ENCODE measurements at places on chromosomes 1 and 21.

GRCh38 chr1:56908619-56909221 is 54.1 kb downstream of the C8A start:
- DNase-seq: no peak

- DNase-seq: no peak
These were observed 116.0 kb downstream of the ESRRG start for GRCh38 chr1:216607067-216607697.

- no peak for DNase-seq
These were observed 585.4 kb downstream of the USP25 start for GRCh38 chr21:16315223-16315622.

GRCh38 chr21:38802050-38803026 is 3.4 kb upstream of the ETS2 start:
- DNase-seq: no peak

DNA sequence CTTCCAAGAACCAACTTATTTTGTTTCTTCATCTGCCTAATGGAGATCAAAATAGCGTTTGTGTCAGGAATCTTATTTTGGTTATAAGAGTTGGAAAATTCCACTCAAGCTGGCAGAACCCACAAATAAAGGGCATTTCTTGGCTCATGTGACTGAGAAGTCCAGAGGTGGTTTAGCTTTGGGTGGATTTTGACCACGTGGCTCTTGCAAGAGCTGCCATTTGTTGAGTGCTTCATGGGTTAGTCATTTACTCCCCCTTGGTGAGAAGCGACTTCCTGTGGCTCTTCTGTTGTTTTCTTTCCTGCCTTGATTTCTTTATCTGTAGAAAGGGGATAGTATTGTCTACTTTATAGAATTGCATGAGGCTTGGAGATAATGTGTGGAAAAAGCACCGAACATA is 9.5 kb upstream of the RNF186 start:
- DNase-seq: peak; percentile 25

- DNase-seq: no peak
These were observed 83.4 kb upstream of the ADGRL4 start for GRCh38 chr1:79089946-79090345.
